Skin of body (tissue), 3 donors: ENCODE measurements at places on chromosomes 4 and X.

GRCh38 chr4:54879576-54879975, 221.8 kb downstream of the KIT start:
- DNase-seq: no peak

DNA sequence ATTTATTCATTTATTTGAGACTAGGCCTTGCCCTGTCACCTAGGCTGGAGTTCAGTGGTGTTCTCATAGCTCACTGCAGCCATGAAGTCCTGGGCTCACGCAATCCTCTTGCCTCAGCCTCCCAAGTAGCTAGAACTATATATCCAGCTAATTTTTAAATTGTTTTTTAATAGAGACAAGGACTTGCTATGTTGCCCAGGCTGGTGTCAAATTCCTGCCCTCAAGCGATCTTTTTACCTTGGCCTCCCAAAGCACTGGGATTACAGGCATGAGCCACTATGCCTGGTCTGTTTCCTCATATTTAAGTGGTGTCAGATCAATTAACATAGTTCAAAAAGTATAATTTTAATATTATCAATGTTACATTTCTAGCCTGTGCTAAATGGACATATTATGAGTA, 68.5 kb downstream of the AFF1 start:
- DNase-seq: no peak

DNA sequence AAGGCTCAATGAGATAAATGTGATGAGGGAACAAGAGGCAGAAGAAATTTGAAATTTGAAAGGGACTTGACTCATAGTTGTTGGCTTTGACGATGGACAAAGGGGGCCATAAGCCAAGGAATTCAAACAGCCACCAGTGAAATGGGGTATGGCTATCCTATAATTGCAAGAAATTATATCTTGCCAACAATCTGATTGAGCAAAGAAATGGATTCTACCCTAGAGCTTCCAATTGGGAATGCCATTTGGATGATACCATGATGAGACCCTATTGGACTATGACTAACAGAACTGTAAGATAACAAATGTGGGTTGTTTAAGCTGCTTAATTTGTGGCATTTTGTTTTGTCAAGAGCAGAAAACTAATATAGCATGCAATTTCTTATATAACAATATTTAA, 270.1 kb upstream of the ARSJ start:
- DNase-seq: no peak

DNA sequence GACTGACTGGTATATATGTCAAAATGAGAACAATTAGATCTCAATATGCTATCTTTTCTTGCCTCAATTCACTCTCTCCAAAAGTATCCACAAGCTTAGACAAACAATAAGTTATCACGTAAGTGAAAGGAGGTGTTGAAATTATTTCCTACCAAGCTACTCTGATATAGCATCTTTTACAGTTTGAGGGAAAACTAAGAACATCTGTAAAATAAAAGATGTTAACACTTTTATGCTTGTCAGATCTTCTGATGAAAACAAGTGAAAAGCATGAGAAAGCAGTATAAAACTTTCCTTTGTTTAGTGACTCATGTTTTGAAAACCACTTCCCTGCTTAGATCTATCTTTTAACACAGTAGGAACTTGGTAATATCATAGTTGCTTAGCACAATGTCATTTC, 8.4 kb upstream of the MAB21L2 start:
- DNase-seq: no peak

GRCh38 chr4:92066485-92066884, 237.3 kb upstream of the GRID2 start:
- no peak for DNase-seq

DNA sequence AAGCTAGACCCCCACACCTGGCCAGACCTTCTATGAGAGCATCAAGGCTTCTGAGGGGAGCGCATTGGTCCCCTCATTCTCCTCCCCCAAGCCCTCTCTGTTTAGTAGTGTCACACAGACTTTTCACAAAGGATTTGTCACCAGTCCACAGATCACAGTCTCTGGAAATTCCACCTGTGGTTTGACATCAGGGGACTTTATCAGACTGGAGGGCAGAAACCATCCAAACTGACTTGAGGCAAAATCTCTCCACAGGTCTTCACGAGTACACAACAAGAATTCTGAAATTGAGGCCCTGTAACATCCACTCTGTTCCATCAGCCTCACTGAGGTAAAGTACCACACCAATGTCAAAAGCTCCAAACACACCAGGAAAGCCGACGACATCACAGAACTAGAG, 112.5 kb downstream of the SH3KBP1 start:
- DNase-seq: no peak
